ENCODE measurements at places on chromosomes 7 and 10. TPM values are rescaled to one million over a fixed set of nuclear protein-coding genes. Genes with fewer than 3 reads are reported as not detected.

DNA sequence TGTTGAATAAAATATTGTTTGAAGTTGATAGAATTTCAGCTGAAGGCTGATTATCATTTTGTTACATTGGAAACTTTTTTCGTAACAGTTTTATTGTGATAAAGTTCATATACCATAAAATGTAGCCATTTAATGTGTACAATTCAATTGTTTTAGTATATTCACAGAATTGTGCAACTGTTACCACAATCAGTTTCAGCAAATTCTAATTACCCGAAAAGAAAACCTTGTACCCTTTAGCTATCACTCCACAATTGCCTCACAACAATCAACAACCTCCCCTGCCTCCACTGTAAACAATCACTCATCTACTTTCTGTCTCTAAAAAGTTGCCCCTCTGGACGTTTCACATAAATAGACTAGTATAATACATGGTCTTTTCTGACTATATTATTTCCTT lies 179.7 kb upstream of the BET1 start:
- H3K27me3 ChIP-seq = no peaks in the 10 kb centered on the region
- peaks cover 9% of the 10 kb centered on the region for H3K4me1 ChIP-seq
- no peaks in the 10 kb centered on the region for H3K36me3 ChIP-seq
- no peak overlapping the region for H3K4me3 ChIP-seq
- DNase-seq = no peak

- H3K36me3 ChIP-seq = no peaks in the 10 kb centered on the region
- no peaks in the 10 kb centered on the region for H3K27me3 ChIP-seq
- no peaks in the 10 kb centered on the region for H3K4me1 ChIP-seq
- no peak overlapping the region for H3K4me3 ChIP-seq
Observed at GRCh38 chr7:84735677-84736076, 451.2 kb downstream of the SEMA3D start.

GRCh38 chr7:27197137-27198042 lies 2.5 kb downstream of the HOXA13 start:
- no peak overlapping the region for H3K4me3 ChIP-seq
- H3K27me3 ChIP-seq = peaks cover 87% of the 10 kb centered on the region
- H3K4me1 ChIP-seq = peaks cover 58% of the 10 kb centered on the region

DNA sequence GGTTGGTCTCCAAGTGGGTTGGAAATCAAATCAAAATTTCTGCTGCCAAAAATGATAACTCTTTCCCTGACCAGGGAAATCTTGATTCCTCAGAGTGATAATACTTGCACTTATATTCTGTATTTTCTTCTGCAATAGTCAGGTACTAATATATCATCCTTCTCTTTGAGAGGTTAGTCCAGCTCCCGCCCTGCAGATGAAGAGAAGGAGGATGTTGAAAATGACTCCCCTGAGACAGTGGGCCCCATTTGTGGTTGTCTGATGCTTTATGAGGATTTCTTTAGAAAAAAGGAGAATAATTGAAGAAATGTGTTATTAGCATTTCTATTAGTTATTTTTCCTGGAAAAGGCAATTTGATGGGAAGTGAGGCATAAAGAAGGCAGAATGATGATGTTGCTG lies 213.0 kb downstream of the SEC23IP start:
- no peak for DNase-seq
- H3K36me3 ChIP-seq = no peaks in the 10 kb centered on the region
- H3K27ac ChIP-seq = no peak overlapping the region
- H3K4me3 ChIP-seq = no peak overlapping the region
- no peaks in the 10 kb centered on the region for H3K4me1 ChIP-seq

DNA sequence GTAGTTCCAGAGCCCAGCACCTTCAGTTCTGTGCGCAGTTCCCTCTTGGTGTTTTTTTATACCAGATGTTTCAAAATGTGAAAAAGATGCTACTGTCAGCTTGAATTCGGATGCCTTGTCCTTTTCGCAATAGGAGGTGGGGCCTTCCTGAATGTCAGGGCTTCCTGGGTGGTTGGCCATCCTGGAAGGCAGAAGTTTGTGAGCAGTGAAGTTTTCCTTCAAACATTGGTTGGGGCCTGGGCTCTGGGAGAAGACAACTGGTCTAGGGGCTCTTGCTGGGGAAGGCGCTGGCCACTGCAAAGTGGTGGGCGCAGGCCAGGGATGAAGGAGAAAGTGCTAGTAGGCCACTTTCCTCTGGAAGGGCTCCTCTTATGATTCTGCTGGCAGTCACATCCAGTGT lies 56.8 kb upstream of the JAZF1 start:
- no peak overlapping the region for H3K4me3 ChIP-seq
- H3K36me3 ChIP-seq = no peaks in the 10 kb centered on the region
- H3K27me3 ChIP-seq = no peaks in the 10 kb centered on the region
- DNase-seq = no peak
- no peak overlapping the region for H3K27ac ChIP-seq

The NPC1L1 gene
- 0.03 TPM for polyA plus RNA-seq

The TWIST1 gene
- polyA plus RNA-seq = not detected

DNA sequence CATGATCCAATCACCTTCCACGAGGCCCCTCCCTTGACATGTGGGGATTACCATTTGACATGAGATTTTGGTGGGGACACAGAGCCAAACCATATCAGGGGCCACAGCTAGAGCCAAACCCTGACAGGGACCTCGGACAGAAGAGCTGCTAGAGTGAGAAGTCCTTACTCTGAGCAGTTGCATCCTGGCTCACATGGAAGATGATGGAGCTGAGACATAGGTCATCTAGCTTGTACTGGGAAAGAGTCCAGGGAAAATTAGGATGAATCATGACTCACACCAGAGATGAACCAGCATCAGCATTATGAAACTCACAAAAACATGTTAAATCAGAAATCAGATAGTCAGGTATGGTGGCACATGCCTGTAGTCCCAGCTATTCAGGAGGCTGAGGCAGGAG lies 12.8 kb upstream of the FMC1 start:
- no peak for DNase-seq
- H3K4me1 ChIP-seq = no peaks in the 10 kb centered on the region
- H3K27ac ChIP-seq = no peak overlapping the region
- no peaks in the 10 kb centered on the region for H3K36me3 ChIP-seq
- no peak overlapping the region for H3K4me3 ChIP-seq

The MALRD1 gene
- 0.15 TPM for polyA plus RNA-seq

The C7orf57 gene
- polyA plus RNA-seq = not detected

- H3K27ac ChIP-seq = no peak overlapping the region
- no peaks in the 10 kb centered on the region for H3K27me3 ChIP-seq
- peaks cover 11% of the 10 kb centered on the region for H3K4me1 ChIP-seq
- H3K4me3 ChIP-seq = no peak overlapping the region
- no peaks in the 10 kb centered on the region for H3K36me3 ChIP-seq
Observed at GRCh38 chr10:71049994-71050393, 161.6 kb upstream of the PCBD1 start.

DNA sequence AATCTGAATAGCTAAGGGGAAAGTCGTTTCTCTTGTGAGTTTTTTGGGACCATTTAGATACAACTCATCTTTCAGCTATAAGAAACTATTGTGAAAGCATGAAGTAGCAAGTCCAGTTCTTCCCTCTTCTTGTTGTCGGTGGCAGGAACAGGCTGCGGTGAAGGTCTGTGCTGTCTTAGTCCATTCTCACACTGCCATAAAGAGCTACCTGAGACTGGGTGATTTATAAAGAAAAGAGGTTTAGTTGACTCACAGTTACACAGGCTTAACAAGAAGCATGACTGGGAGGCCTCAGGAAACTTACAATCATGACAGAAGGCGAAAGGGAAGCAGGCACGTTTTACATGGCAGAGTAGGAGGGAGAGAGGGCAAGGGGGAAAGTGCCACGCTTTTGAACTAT lies 261.8 kb downstream of the GATA3 start:
- no peaks in the 10 kb centered on the region for H3K4me1 ChIP-seq
- DNase-seq = no peak
- no peaks in the 10 kb centered on the region for H3K36me3 ChIP-seq
- no peak overlapping the region for H3K4me3 ChIP-seq

The TMEM225B gene
- polyA plus RNA-seq = 1.3 TPM

All from spleen (tissue), 13 donors.